ENCODE measurements at places on chromosomes 6 and 20. TPM values are rescaled to one million over a fixed set of nuclear protein-coding genes. Genes with fewer than 3 reads are reported as not detected.

HTR1E gene
- total RNA-seq, result not detected

PLCB1 gene
- total RNA-seq, result 0.59 TPM

PEX7 gene
- 8.8 TPM for total RNA-seq

CD164 gene
- total RNA-seq, result 337 TPM

BNIP5 gene
- total RNA-seq, result not detected

IL17A gene
- not detected for total RNA-seq

PCMTD2 gene
- 35.0 TPM for total RNA-seq

NKX2-2 gene
- not detected for total RNA-seq

DOK5 gene
- 0.18 TPM for total RNA-seq

LINC00237 gene
- total RNA-seq, result not detected

TFAP2D gene
- total RNA-seq, result not detected

NEDD9 gene
- 0.28 TPM for total RNA-seq

GPX5 gene
- not detected for total RNA-seq

PREX1 gene
- total RNA-seq, result 20.0 TPM

ARID1B gene
- 91.7 TPM for total RNA-seq

ZBTB22 gene
- 16.0 TPM for total RNA-seq

IMPG1 gene
- total RNA-seq, result not detected

SRC gene
- total RNA-seq, result 24.9 TPM

IFNGR1 gene
- total RNA-seq, result 23.4 TPM

SLA2 gene
- total RNA-seq, result 0.13 TPM

BTN1A1 gene
- total RNA-seq, result 0.10 TPM

SLC17A2 gene
- not detected for total RNA-seq

JPH2 gene
- 0.49 TPM for total RNA-seq

CLIC5 gene
- 0.05 TPM for total RNA-seq

BPIFB1 gene
- 0.10 TPM for total RNA-seq

ULBP2 gene
- total RNA-seq, result 0.69 TPM

FAM210B gene
- total RNA-seq, result 10.8 TPM

DDR1 gene
- total RNA-seq, result 95.2 TPM

GABRR1 gene
- total RNA-seq, result not detected

WFDC10B gene
- not detected for total RNA-seq

ZBTB46 gene
- 15.2 TPM for total RNA-seq

MYBL2 gene
- total RNA-seq, result 138 TPM

IL20RA gene
- total RNA-seq, result not detected

SCRT2 gene
- total RNA-seq, result not detected

LRFN2 gene
- 0.05 TPM for total RNA-seq

GSTA3 gene
- not detected for total RNA-seq

NRSN1 gene
- not detected for total RNA-seq

VWA7 gene
- total RNA-seq, result 4.3 TPM

FAM209B gene
- not detected for total RNA-seq

VSX1 gene
- 0.21 TPM for total RNA-seq

SLC22A16 gene
- not detected for total RNA-seq

PKHD1 gene
- not detected for total RNA-seq

SOX18 gene
- 18.7 TPM for total RNA-seq

TINAG gene
- total RNA-seq, result not detected

C6orf58 gene
- not detected for total RNA-seq

EFCAB8 gene
- 1.1 TPM for total RNA-seq

AKAP12 gene
- 267 TPM for total RNA-seq

TAP1 gene
- 74.7 TPM for total RNA-seq

CFB gene
- total RNA-seq, result 5.6 TPM

DNPH1 gene
- 67.3 TPM for total RNA-seq

LRRC1 gene
- 13.8 TPM for total RNA-seq

BPIFB2 gene
- total RNA-seq, result not detected

NKAIN4 gene
- 5.5 TPM for total RNA-seq

PTCHD4 gene
- not detected for total RNA-seq

CCN2 gene
- total RNA-seq, result 155 TPM

ANGPT4 gene
- not detected for total RNA-seq

CUL7 gene
- 32.1 TPM for total RNA-seq

FAXC gene
- 9.0 TPM for total RNA-seq

All from Panc1 (cell line).